Activated naive CD8-positive, alpha-beta T cell treated with anti-CD3 and anti-CD28 coated beads, Interleukin-2, amount 10 ng/mL, durations not matched to agents 7 days and 5 days (primary cell): ENCODE measurements at places on chromosomes 16 and 17. TPM values are rescaled to one million over a fixed set of nuclear protein-coding genes. Genes with fewer than 3 reads are reported as not detected.

The FCSK gene
- total RNA-seq: 26.0 TPM

DNA sequence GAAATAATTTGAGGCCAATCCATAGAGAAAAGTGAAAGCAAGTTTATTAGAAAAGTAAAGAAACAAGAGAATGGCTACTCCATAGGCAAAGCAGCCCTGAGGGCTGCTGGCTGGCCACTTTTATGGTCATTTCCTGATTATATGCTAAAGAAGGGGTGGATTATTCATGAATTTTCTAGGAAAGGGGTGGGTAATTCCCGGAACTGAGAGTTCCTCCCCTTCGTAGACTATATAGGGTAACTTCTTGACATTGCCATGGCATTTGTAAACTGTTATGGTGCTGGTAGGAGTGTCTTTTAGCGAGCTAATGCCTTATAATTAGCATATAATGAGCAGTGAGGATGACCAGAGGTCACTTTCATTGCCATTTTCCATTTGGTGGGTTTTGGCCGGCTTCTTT is 4.4 kb downstream of the DHRS7B start:
- no peak for DNase-seq

DNA sequence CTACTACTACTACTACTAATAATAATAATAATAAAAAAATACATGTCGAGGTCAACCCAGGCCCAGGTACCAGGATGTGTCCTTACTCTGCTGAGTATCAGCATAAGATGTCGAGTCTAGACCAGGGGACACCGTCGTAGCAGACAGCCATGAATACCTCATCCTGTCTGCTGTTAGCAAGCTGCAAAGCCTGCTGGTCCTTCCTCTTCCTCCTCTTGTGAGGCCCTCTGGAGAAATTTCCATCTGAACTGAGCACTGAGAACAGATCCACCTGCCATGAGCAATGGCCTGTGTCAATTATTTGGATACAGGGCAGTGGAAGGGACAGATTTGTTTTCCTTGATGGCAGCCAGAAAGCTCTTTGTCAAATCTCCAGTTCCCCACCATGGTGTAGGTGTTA is 168.5 kb downstream of the XYLT1 start:
- DNase-seq: no peak

GRCh38 chr16:85653290-85653891 is 35.4 kb downstream of the GINS2 start:
- no peak for DNase-seq

The PYDC1 gene
- not detected for total RNA-seq

The SPATA20 gene
- total RNA-seq: 33.1 TPM

The MT1M gene
- not detected for total RNA-seq

The SULT1A4 gene
- total RNA-seq: 1.5 TPM

The C1QTNF8 gene
- not detected for total RNA-seq

DNA sequence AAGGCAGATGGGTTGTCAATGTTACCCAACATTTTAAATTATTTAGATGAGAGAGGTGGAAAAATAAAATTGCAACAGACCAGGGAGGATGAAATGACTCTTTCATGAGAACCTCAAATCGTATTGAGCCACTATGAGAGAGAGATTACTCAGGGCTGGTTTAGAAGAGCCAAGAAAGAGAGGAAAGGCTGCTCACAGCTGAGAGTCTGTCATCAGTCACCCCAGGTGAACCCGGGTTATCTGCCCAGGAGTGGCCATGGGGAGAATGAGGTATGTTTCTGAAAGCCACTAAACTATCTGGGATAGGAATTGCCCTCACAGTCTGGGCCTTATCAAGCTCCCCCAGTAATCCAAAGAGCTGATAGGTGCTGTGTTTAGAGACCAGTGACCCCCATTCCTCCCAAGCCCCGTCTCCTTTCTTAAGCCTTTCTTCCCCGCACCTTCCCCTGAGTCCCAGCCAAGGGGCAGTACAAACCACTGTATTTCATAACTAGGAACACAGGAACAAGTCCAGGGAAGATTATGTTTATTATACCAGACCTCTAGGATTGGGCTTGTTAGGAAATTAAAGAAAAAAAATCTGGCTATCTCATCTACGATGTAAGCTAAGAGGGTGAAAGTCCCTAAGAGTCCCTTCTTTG is 158.9 kb upstream of the NOL11 start:
- DNase-seq: no peak

GRCh38 chr17:63838631-63839171 is 3.8 kb downstream of the SMARCD2 start:
- no peak for DNase-seq

GRCh38 chr16:57526498-57526897 is 9.9 kb downstream of the CCDC102A start:
- DNase-seq: no peak

GRCh38 chr17:81027038-81027437 is 7.9 kb upstream of the BAIAP2 start:
- DNase-seq: no peak

GRCh38 chr16:23724096-23724784 is 11.2 kb upstream of the ERN2 start:
- DNase-seq: no peak

DNA sequence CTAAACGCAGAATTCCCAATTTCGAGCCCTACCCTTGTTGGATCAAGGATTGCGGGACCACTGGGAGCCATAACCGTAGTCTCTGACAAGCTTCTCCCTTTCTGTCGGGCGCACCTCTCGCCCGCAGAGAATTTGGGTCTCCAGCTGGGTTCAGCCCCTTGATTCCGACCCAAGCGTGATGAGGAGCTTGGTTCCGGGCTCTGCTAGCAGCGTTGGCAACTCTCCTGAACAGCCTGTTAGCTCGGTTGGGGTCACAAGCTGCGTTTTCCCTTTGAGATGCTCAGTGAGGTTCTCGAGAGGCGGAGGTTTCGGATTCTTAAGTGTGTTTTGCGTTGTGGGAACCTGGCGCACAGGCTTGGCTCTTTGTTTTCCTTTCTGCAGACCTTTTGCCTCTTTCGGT is 655 bp downstream of the ATXN1L start:
- DNase-seq: no peak

The SKAP1 gene
- total RNA-seq: 96.0 TPM

The TAC4 gene
- total RNA-seq: not detected

DNA sequence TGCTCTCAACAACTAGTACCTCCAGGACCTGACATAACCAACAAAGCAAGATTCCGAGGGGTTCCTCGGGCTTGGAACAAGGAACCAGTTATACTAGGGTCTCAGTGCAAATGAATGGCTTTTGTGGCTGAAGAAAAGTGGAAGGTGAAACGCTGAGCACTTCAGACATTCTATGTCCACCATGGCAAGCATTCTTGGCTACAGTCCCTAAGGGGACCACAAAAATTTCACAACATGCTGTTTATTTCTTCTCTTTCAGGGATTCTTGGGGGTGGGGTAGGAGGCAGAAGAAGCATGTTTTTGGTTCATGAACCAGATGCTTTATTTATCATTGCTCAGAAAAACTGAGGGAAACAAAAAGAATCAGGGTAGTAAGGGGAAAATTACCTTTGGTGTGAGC is 479.9 kb upstream of the CDH11 start:
- no peak for DNase-seq

The EPN3 gene
- total RNA-seq: not detected

The FOXO3B gene
- total RNA-seq: 4.8 TPM

The MYL11 gene
- total RNA-seq: not detected
